ENCODE measurements at places on chromosomes 16 and 17.

- no peak for DNase-seq
These were observed 5.9 kb downstream of the NLRC5 start for GRCh38 chr16:56995136-56995805.

DNA sequence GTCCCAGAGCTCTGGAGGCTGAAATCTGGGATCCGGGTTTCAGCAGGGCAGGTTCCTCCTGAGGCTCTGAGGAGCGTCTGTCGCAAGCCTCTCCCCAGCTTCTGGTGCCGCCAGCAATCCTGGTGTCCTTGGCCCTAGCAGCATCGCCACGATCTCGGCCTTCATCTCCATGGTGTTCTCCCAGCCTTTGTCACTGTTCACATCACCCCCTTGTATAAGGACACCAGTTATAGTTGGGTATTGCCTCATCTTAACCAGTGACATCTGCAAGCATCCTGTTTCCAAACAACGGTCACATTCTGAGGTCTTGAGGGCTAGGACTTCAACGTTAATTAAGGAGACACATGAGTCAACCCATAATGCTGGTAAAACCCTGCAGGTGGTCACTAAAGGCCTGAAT is 2.8 kb upstream of the PPP1R27 start:
- no peak for DNase-seq

GRCh38 chr16:71380831-71381230 is 22.3 kb downstream of the CALB2 start:
- DNase-seq = no peak

DNA sequence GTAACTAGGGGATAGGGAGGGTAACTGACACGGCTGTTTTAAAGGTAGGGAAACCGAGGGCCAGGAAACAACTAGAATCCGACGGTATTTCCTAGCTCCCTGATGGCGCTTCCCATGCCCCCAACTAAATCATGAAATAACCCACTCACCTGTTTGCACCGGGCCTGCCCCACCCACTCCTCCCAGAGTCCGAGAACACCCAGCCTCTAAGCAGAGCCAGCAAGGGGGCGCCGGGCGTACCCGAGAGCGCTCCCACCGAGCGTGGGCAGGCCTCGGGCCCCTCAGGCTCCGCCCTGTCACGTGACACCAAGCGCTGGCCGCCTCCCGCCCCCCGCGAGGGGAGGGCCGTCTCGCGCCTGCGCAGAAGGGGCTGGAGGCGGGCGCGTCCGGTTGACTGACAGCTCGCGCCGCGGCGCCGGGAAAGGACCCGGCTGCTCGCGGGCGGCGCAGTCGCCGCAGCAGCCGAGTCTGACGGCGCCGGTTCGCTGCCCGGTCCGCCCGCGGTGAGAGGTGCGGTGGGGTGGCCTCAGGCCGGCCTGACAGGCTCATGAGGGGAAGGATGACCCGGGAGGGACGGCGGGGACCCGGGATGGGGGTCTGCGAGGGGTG is at the start of gene KIAA0513:
Gene KIAA0513 (plus strand): TSS at position 447 of the 609 bp plus-strand sequence. CDS start 39,277 bp downstream, outside the sequence.
- DNase-seq = peak; percentile 99

- no peak for DNase-seq
These were observed 188.1 kb downstream of the CCDC182 start for GRCh38 chr17:57556977-57557376.

- DNase-seq = no peak
These were observed 74.0 kb downstream of the CMC2 start for GRCh38 chr16:80932708-80933095.

GRCh38 chr17:82657926-82658325 is 9.7 kb upstream of the WDR45B start:
- no peak for DNase-seq

- no peak for DNase-seq
These were observed 1735.9 kb downstream of the TP53TG3F start for GRCh38 chr16:35195173-35195863.
